Smooth muscle cell of bladder (primary cell): ENCODE measurements at places on chromosomes 2 and 18. TPM values are rescaled to one million over a fixed set of nuclear protein-coding genes. Genes with fewer than 3 reads are reported as not detected.

The GYPC gene
- 125 and 132 TPM in 2 replicates for total RNA-seq

The UBR3 gene
- 30.7 and 32.9 TPM in 2 replicates for total RNA-seq

The COPS8 gene
- total RNA-seq, result 76.4 and 117 TPM in 2 replicates

The ALPG gene
- not detected in 2 replicates for total RNA-seq

The STEAP3 gene
- 16.8 and 18.2 TPM in 2 replicates for total RNA-seq

The GPR17 gene
- total RNA-seq, result not detected in 2 replicates

The OTOS gene
- not detected in 2 replicates for total RNA-seq

The MLPH gene
- total RNA-seq, result 12.2 and 12.8 TPM in 2 replicates

The OBSL1 gene
- total RNA-seq, result 37.8 and 56.8 TPM in 2 replicates

The SLC40A1 gene
- total RNA-seq, result 28.0 and 103 TPM in 2 replicates

The IL1A gene
- total RNA-seq, result 2.3 and 7.5 TPM in 2 replicates

The PLCL1 gene
- total RNA-seq, result 1.1 and 2.2 TPM in 2 replicates
